ENCODE measurements at places on chromosomes 4 and X.

DNA sequence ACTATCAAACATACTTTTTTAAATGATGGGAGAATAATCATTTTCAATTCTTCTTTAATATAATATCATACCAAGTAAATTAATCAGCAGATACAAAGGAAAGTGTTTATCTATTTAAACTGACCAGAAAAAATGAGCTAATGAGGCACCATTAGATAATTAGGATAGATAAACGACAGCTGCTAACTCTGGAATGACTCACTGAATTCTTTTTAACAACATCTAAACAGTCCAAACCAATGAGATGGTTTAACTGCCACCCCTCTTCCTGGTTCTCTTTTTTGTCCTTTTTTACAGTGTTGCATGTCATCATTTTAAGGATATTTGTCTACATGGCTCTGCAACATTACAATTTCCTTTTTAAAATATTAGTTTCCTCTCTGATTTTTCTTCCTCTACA lies 41.6 kb downstream of the UNC5C start:
- DNase-seq: no peak

DNA sequence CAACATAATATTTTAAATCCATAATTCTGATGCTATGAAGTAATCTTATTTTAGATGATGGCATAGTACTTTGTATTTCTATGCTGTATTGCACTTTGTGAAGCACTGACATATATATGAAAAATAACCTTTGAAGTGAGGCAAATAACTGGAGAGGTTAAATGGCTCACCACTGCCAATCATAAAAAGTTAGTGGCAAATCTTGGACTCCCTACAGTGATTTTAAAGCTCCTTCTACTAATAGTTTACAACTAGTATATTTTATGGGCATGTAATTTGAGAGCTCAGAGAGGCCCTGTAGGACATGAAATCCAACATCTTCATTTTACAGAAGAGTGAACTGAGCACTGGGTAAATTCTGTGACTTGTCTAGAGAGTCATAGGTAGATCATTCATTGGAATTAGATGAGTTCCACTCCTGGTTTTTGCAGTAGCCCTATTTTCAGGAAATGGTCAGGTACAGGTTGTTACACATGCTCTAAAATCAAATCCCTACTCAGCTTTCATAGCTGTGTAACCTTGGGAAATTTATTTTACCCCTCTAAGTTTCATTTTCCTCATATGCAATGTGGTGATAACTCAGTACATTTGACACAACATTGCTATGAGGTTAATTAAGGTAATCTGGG lies 804 bp upstream of the GC start:
- DNase-seq: no peak

GRCh38 chrX:134929808-134930207 lies 61.0 kb upstream of the SMIM10 start:
- DNase-seq: no peak

DNA sequence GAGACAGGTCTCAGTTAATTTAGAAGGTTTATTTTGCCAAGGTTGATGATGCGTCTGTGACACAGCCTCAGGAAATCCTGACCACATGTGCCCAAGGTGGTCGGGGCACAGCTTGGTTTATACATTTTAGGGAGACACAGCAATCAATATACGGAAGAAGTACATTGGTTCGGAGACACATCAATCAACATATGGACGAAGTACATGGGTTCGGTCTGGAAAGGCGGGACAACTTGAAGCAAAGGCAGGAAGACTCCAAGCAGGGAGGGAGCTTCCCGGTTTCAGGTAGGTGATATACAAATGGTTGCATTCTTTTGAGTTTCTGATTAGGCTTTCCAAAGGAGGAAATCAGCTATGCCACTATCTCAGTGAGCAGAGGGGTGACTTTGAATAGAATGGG lies 225.2 kb upstream of the ZFP42 start:
- no peak for DNase-seq

GRCh38 chr4:7147661-7148310 lies 44.6 kb upstream of the SORCS2 start:
- no peak for DNase-seq

DNA sequence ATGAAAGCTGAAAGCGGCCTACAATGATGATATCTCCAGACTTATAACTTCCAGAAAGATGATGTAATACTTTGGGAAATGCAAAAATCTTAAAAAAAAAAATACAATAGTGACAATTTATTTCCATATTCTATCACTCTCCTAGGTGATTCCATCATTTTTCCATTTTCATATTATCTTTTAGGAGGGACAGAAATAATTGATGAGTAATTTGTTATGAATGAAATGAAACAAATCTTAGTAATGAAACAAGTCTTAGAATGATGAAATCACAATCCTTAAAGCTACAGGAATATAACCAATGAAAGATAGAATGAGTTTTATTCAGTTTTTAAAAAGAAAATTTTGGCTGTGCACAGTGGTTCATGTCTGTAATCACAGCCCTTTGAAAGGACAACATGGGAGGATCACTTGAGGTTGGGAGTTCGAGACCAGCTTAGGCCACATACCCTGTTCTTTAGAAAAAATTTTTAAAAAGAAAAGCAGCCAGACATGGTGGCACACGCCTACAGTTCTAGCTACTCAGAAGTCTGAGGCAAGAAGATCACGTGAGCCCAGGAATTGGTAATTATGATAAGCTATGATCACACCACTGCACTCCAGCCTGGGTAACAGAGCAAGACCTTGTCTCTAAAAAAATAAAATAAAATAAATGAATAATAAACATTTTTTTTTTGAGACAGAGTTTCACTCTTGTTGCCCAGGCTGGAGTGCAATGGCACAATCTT lies 21.7 kb downstream of the CLOCK start:
- peak; percentile 38 for DNase-seq

- peak; percentile 35 for DNase-seq
Measured at GRCh38 chrX:7985568-7985967, 58.4 kb upstream of the PNPLA4 start.

- DNase-seq: no peak
Measured at GRCh38 chr4:41532882-41533281, 5.1 kb upstream of the LIMCH1 start.

GRCh38 chr4:177235026-177235425 lies 74.6 kb upstream of the NEIL3 start:
- DNase-seq: peak; percentile 48

Data from astrocyte of the spinal cord (primary cell).